ENCODE measurements at places on chromosomes 7 and 10.

- DNase-seq: no peak
Observed at GRCh38 chr10:102368077-102368476, 27.4 kb upstream of the NFKB2 start.

GRCh38 chr10:13820964-13821337, 234.2 kb downstream of the PRPF18 start:
- DNase-seq: no peak

- DNase-seq: no peak
Observed at GRCh38 chr7:17037356-17037755, 155.6 kb upstream of the AGR3 start.

DNA sequence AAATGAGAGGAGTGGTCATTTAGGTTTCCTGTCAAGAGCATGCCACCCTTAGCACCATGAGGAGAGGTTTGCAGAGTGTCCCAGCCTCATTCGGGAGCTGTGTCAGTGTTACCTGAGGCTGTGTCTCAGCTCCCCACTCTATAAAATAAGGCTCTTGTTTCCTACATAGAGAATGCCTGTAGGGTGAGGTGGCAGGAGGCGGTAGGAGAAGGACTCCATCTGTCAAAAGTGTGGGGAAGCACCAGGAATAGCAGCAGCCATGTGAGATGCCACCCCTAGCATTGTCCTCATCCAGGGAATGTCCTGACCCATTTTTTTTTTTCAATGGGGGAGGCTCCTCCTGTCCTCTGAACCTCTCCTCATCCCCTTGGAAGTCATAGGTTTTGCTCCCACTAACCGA, 451.2 kb downstream of the PLXNA4 start:
- no peak for DNase-seq

DNA sequence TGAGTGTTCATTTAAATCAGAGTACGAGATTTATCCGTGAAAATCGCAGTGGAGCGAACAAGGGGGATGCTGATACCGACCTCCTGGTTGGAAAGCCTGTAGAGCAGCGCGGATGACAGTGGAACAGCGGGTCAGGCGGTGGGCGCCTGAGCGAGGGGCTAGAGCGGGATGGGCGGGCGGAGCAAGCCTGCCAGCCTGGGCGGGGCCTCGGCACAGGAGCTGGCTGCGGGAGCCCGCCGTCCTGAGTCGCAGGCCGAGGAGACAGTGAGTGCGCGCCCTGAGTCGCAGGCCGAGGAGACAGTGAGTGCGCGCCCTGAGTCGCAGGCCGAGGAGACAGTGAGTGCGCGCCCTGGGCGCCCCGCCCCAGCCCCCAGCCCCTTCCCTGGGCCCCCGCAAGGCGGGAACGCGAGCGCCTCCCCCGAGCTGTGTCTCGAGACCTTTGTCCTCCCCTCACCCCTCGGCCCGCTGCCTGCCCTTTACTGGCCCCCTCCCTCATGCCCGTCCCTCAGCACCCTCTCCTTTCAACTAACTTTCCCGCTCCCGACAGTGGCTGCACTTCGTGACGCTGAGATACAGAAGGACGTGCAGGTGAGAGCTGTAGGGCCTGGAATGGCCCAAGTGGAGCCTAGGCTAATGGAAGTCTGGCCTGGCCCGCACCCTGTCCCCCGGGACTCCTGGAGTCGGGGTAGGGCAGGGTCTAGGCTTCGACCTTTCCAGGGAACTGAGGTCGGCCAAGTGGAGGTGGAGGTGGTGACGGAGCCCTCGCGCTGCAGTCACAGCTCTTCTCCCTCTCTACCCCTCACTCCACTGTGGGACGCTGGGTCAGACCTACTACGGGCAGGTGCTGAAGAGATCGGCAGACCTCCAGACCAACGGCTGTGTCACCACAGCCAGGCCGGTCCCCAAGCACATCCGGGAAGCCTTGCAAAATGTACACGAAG, at the start of gene AS3MT:
TSS of gene AS3MT (plus strand) at position 213 of the 941 bp plus-strand sequence. CDS start at position 336, 123 bp downstream.
- DNase-seq: peak; percentile 35

GRCh38 chr7:22204312-22204711, 152.6 kb downstream of the RAPGEF5 start:
- no peak for DNase-seq

GRCh38 chr7:99928994-99929729, at the start of gene GJC3:
Gene GJC3, minus strand, starts transcription at chr7:99929620. Its CDS starts 0 bp downstream, at chr7:99929620.
- peak; percentile 83 for DNase-seq

DNA sequence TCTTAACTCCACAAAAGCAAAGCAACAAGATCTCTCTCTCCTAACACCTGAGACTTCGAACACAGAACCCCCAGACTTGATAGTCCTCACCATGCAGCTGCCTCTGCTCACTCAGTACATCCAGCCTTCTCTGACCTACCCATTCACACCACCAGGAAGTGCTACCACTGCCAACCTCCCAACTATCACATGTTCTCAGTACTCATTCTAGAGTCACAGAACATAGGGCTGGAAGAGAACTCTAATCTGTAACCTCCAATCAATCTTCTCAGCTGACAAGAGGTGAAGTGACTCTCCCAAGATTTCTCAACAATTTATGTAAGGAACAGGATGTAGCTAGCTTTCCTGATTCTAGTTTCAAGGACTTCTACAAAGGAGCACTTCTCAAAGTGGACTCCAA, 3.8 kb downstream of the NUDCD3 start:
- DNase-seq: no peak

DNA sequence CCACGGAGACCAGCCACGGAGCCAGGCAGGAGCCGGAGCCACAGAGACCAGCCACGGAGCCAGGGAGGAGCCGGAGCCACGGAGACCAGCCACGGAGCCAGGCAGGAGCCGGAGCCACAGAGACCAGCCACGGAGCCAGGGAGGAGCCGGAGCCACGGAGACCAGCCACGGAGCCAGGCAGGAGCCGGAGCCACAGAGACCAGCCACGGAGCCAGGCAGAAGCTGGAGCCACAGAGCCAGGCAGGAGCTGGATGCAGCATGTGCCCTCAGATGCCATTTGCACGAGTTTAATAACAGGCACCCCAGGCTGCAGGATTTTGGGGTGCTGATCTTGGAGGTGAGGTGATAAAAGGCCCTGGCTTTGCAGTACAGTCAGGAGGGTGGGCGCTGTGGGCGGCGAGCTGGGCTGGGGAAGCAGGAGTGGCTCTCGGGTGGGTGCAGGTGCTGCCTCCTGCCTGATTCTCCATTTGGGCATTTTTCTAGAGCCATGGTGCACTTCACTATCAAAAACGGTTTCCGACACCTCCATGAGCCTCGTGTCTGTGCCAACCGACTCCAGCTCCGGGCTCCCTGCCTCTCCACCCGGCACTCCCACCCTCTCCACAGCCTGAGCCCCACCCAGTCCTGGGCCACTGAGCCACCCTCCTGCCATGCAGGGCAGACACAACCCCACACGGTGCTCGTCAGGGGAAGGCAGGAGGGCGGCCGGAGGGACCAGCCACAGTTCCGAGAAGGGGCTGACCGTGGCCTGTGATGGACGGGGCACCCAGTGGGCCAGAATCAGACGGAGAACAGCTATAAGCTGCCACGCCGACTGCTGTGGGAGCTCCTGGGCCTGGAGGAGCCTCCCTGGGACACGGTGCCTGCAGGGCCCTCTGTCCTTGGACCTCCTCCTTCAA, 40.8 kb upstream of the NKX6-2 start:
- DNase-seq: no peak

DNA sequence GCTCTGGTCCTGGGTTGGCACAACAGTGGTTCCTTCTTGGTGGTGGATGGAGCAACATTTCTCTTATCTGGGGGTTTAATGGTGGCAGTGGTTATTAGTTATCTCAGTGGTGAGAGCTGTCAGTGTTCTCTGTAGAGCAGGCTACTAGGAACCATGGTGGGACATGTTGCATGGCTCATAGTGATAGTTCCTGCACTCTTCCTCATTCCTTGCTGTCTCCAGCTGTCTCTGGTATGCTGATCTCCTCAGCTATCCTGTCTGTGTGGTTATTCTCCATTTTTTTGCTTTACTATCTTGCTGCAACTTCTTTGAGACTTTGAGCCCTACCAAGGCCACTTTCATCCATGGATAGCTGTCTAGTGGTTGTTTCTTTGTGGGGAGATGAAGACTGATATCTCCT, 44.0 kb downstream of the CCDC7 start:
- DNase-seq: peak; percentile 38

DNA sequence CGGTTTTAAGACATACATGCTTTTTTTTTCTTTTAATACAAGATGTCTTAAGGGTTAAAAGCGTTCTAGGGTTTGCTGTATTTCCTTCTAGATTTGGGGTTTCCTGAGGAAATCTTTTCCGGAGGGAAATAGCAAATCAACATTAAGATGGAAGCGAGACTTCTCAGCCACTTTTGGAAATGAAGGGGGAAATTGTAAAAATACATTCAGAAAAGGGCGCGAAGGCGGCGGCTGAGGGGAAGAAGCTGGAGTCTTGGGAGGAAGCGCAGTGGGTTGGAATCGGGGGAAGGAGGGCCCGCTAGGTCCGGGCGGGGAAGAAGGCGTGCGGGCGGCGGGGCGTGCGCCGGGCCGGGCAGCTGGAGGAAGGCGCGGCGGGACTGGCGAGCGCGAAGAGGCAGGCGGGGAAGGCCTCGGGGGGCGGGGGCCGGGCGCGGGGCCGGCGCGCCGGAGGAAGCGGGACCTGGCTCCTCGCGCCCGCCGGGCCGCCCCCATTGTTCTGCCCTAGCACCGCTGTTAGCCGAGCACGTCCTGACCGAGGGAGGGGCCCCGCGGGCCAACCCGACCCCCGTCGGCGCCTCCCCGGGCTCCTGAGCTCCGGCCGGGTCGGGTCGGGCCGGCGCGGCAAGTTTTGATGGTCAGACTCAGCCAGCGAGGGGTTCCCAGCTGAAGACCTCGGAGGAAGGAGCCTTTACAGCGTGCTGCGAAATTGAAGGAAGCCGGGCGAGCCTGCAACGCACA, 1.5 kb upstream of the SKIDA1 start:
- peak; percentile 69 for DNase-seq

GRCh38 chr10:128064108-128064969, 61.9 kb downstream of the MKI67 start:
- DNase-seq: peak; percentile 93

DNA sequence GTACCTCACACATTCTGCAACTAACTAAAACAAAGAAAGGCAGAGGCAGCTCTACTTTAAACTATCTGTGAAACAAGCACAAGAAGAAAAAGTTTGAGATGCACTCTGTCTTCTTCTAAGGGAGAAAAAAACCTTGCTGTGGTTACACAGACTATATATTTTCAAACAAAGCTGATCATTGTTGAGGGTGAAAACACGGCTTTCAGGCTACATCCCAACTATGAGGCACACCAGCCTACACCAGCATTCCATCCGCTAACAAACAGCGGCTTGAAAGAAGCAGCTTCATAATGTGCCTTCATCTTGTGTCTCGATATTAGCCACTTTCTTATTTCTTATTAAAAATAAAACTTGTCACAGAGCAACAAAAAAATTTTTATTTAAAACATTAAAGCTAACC, 79.1 kb downstream of the USP6NL start:
- no peak for DNase-seq

DNA sequence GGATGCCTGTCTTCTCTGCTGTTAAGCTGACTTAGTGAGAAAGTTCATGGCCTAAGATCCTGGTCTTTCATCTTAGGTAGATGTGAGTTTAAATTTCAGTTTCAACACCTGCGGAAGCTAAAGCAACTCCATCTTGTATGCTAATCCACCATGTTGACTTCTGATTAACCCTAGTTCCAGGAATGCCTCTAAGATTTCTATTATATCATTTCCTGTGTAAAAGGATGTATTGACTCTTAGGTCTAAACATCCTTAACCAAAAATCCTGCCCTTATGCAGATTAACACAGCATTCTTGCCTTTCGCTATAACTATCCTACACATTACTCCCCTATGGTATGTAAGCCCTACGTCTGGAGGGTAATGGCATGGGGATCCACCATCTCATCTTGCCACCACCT, 94.4 kb upstream of the CCDC6 start:
- no peak for DNase-seq

DNA sequence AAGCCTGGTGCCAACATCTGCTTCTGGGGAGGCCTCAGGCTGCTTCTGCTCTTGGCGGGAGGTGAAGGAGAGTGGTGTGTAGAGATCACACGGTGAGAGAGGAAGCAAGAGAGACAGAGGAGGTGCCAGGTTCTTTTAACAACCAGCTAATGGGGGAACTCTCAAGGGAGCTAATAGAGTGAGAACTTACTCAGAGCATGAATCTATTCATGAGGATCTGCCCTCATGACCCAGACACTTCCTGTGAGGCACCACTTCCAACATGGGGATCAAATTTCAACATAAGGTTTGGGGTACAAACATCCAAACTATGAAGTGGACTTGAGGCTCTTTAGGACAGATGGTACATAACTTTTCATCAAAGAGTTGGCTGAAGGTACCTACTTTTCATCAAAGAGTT, 5.1 kb upstream of the ZNF32 start:
- peak; percentile 14 for DNase-seq

DNA sequence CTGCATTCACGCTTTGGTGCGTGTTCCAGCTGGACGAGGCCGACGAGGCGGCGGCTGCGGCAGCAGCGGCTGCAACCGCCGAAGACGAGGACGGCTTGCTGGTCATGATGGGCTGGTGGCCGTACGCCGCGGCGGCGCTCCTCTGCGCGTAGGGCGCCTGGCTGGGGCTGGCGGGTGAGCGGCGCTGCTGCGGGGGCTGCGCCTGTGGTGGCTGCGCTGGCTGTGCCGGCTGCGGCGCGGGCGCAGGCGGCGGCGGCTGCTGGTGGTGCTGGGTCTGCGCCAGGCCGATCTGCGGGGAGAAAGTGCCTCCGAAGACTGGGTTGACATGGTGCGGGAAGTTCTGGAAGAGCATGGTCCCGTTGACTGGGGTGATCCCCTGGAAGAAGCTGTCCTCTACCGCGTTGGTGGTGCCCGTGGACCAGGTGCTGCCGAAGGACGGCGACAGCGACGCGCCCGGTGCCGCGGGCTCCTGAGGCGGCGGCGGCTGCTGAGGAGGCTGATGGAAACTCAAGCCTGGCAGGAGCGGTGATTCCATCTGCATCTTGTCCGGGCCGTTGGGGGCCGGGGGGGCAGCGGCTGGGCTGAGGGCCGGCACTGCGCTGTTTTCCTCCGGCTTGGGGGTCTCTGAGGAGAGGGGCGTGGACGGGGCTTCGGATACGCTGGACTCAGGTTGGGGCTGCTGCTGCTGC, 51.1 kb downstream of the CPEB3 start:
- DNase-seq: peak; percentile 37

DNA sequence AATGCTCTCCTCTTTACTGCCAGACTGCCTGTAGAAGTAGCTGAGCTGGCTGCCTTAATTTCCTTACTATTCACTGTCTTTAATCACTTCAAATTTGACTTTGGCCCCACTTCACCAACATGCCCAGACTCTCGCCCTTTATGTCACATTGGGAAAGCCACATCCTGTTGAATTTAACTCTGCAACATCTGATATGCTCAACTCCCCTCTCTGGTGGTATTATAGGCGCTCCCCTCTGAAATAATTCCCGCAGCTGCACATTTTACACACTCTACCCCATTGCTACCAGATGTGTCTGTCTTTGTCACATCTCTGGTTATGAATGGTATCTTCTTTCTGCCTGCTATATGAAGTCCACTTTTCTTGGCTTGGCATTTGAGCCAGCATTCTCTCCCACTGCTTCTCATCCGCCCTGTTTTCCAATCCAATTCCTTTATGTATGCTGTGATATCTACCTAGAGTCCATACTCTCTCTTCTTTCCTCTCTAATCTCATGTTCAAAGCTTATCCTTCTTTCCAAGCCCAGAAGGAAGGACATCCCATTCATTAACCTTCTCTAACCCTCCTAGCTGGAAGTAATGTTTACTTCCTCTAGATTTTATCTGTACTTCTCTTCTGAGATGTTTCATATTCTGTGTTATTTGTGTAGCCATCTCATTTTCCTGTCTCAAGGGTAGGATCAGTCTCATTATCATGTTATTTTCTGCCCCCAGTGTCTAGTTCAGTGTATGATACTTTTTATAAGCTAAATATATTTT, 134.5 kb downstream of the ST7 start:
- DNase-seq: no peak

Data from myocyte (in vitro differentiated cells).